ENCODE measurements at places on chromosomes 16 and 17.

- DNase-seq = no peak
These were observed 229.2 kb downstream of the COPRS start for GRCh38 chr17:31629696-31630470.

GRCh38 chr17:21530311-21530710, 154.2 kb downstream of the KCNJ12 start:
- no peak for DNase-seq

DNA sequence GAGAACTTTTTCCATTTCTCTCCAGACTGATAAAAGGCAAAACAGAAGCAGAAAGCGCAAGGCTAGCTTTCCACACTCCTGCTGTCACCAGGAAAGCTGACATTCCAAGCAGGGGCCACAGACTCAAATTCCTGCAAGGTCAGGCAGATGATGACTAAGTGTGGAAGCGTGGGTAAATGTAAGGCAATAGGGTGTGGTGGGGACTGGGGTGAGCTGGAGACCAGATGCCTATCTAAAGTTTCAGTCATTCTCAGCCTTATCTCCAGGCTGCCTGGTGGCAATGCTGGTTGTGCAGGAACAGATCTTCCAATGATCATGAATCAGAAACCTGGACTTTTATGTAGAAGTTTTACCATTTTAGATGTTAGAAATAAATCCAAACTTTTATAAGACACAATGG, 224.1 kb downstream of the GSG1L start:
- no peak for DNase-seq

GRCh38 chr17:32943647-32944191, 15.8 kb downstream of the TMEM98 start:
- DNase-seq = no peak

GRCh38 chr17:42310787-42311215, 22.5 kb downstream of the STAT5A start:
- DNase-seq = no peak

DNA sequence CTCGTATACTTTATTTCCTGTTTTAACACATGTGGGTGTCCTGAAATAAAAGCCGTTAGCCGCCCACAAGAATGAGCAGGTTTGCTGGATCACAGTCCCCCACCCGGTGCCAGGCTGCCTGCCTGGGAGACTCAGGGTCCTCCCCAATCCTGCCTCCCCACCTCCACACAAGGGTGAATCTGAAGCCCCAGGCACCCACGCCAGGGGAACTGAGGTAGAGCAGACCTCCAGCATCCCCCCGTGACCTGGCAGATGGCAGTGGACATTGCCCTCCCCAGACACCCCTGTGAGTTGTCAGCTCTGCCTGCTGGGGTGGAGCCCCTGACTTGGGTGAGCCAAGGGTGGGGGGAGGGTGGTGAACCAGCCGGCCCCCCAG, 114.8 kb downstream of the METRNL start:
- DNase-seq = no peak

DNA sequence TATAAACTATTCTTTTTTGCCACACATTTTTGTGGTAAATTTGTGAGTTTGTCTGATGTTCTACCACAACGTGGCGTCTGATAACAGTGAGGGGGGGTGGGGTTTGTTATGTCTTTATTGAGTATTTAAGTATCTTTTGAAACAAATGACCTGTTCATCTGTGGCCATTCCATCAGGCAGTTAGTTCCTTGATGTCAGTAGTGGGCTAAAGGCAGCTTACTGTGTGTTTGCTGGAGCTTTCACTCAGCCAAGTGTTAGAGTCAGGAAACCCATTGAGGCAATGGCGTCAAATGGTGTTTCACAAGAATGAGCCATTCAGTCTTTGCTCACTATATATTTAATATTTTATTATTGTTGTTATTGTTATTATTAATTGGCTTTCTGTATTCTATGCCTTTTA, 28.0 kb downstream of the NQO1 start:
- no peak for DNase-seq

GRCh38 chr16:80051040-80051439, 450.5 kb upstream of the MAF start:
- no peak for DNase-seq

- no peak for DNase-seq
These were observed 168.6 kb downstream of the IRF8 start for GRCh38 chr16:86067516-86067915.

DNA sequence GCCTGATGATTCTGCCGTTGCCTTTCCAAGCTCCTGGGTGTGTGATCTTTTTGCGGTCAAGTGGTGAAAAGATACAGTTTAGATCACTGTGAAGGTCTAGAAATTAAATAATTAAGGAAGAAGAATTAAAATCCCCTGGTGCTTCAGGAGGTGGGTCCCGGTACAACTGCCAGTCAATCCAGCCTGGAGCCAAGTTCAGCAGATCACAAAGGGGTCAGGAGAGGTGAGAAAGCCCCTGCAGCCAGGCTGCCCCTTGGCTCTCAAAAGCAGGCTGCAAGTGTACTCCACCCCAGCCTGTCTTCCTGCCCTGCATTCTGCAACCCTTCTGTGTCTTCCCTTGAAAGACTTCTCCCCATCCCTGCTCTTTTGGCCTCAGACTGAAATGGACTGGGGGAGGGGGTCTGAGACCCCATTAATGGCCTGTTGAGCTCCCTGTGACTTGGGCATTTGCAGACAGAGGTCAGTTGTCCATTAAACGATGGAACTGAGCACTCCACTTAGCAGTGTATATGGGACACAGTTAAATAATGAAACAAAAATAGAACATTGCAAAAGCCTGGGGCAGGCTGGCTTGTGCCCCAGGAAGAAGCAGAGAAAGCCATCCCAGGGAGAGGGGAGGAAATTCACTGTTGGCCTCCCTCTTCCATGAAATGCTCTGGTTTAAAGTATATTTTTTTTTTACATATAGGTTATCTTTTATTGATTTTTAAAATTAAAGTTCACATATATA, 15.1 kb downstream of the CACNG5 start:
- no peak for DNase-seq

- peak; percentile 94 for DNase-seq
These were observed 14.3 kb downstream of the SPATA32 start for GRCh38 chr17:45247429-45248131.

GRCh38 chr17:613725-614124, 100.9 kb downstream of the VPS53 start:
- DNase-seq = no peak

GRCh38 chr17:39665642-39666224, 584 bp downstream of the TCAP start:
- no peak for DNase-seq

- no peak for DNase-seq
These were observed 2.1 kb downstream of the PRR35 start for GRCh38 chr16:561957-562938.

DNA sequence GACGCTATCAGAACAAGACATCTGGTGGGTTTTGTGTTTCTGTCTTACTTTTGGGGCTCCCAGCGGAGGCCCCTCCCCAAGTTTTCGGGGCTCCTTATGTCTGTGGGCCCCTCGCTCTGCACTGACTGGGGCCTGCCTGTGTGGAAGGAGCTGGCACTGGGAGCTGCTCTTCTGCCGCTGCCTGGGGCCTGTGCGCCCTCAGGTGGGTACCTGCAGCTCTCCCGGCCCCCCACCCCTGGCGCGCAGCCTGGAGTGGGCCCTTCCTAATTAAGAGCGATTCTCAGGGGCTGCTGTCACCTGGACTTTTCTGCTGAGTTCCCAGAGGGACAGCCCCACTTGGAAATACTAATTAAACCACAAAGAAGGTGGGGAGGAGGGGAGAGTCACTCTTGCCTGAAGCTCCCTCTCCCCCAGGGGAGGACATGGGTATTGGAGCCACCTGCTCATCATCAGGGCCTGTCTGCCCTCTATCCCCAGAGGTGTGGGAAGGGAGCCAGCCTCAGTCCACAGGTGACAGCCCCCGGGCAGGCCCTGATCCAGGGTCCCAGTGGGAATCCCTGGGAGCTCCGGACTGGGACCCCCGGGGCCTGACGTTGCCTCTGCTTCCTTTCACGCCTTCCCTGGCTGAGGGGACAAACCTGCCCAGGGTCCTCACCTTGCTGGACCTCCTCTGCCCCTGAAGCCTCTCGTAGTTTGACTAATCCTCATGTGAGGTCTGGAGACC, 36.5 kb downstream of the GSE1 start:
- no peak for DNase-seq

DNA sequence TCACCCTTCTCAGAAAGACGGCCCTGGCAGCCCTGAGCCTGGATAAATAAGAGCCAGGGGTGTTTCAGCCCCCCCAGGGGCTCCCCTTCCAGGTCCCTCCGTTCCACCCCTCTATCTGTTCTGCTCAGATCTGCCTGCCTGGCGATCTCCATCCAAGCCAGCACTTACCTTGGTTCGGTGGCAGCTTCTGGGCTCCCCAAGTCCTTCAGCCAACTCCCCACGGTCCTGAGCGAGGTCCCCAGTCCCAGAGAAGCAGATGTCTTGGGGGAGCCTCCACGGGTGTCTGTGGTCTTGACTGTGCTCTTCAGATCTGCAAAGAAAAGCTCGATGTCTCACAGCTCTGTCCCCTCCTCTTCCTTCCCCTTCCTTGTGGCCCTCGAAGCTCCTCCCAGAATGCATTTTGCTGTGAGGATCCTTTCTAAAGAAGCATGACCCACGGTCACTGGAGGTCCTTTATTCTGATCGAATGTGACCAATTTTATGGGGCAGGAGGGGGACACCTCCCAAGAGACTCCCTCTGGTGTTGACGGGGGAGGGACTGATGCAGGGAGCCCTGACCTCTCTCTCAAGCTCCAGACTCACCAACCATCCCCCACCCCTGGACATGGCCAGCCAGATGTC, at the start of gene PIK3R6:
Gene PIK3R6, minus strand, starts transcription at position 314 of the 621 bp plus-strand sequence. CDS start 17,880 bp downstream, outside the sequence.
- no peak for DNase-seq

- DNase-seq = no peak
These were observed 57.9 kb upstream of the CNEP1R1 start for GRCh38 chr16:49967012-49967559.

DNA sequence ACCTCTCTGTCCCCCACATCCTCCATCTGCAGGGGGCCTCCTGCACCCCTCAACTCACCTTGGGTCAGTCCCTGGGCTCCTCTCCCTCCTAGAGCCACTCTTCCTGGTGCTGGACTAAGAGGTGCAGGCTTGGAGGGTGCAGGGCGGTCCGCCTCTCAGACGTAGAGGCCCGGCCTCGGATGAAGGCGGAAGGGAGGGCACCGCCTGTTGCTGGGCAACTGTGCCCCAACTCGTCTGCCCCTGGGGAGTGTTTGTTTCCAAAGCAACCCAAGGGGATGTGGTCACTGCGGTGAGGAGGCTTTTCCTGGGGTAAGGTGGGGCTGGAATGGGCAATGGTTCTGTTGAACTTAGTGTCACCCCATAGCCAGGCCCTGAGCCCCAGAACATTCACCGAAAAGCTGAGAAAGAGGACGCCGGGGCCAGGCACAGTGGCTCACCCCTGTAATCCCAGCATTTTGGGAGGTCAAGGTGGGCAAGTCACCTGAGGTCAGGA, at the start of gene C16orf54:
Gene C16orf54, minus strand, starts transcription at position 138 of the 493 bp plus-strand sequence. CDS start 1,039 bp downstream, outside the sequence.
- DNase-seq = no peak

DNA sequence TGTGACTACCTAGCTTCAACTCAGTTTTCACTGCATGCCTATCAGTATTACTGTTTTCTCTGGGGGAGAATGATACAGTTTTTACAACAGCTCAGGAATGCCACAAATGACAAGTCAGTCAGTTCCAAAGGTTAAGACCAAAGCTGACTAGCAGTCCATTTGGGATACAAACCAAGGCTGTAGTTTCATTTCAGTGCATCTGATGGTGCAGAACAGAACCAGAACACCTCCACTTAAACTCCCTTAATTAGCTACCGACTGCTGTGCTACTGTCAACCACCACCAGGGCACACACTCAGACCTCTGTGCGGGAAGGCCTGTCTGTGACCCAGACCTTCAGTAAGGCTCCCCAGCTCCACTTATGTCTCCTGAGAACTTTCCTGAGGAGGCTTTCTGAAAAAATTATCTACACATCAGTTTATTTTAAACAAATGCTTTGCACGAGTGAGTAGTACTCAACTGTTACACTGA, 20.4 kb downstream of the NFE2L1 start:
- DNase-seq = no peak

DNA sequence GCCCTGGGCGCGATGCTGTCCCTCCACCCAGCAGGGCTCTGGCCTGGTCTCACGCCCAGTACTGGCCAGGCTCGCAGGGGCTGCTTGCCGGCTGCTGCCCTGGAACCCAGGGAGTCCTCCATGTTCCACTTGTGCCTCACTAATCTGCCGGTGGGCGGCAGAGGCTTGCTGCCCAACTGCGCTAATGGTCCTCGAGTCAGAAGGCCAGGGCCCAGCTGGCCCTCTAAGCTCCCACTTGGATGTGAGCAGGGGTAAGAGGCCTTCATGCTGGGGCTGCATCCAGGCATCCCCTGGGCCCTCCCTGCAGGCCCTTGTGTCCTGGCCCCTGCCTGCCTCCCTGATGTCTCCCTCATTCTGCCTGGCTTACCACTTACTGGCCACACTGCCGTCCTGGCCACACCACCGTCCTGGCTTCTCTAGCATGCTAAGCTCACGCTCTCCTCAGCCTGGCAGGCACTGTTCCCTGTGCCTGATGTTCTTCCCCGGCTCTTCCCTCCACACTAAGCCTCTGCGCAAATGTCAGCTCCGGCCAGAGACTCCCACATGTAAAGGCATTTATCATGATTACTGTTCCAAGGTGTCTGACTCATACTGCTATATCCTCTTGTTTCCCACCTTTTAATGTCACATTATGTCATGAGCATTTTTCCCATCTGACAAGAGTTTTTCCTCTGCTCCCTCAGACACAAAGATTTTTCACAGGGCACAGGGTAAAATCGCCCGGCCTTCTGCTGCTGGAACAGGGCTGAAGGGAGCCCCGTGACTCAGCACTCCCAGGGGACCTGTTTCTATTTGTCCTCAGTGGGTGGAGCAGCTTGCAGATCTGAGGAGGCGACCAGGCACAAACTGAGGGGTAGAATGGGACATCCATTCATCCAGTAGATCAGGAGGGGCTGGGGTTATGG, 15.9 kb downstream of the B9D1 start:
- no peak for DNase-seq

- DNase-seq = no peak
These were observed 78.0 kb downstream of the GNAO1 start for GRCh38 chr16:56269281-56269680.

- no peak for DNase-seq
These were observed 1.1 kb upstream of the RAB11FIP4 start for GRCh38 chr17:31390426-31390747.

DNA sequence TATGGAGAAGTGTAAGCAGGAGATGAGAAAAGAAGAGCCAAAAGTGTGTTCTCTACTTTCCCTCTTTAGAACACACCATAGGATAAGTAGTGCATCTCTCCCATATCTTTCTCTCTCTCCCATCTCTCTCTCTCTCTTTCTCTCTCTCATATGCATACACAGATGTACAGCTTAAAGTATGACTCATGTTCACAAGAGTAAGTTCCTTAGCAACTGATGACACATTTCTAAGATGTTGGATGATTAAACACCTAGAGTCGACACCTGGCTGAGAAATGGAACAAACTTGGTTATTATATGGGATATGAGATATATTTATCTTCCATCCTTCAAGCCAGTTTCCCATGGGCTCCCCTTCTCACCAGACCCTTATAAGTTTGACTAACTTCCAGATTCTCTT, 113.5 kb downstream of the TMEM132E start:
- no peak for DNase-seq

- no peak for DNase-seq
These were observed 4.8 kb downstream of the RPA1 start for GRCh38 chr17:1834380-1835149.

- DNase-seq = no peak
These were observed 99.3 kb downstream of the GAS7 start for GRCh38 chr17:10099051-10099571.

GRCh38 chr17:21253646-21254441, 634 bp upstream of the NATD1 start:
- no peak for DNase-seq

GRCh38 chr16:4879049-4879448, 31.8 kb downstream of the UBN1 start:
- DNase-seq = no peak

- DNase-seq = peak; percentile 75
These were observed 118.2 kb upstream of the KCNJ18 start for GRCh38 chr17:21573961-21574610.

GRCh38 chr16:88437367-88437964, 15.6 kb upstream of the ZFPM1 start:
- DNase-seq = peak; percentile 57
